Bronchial smooth muscle cell (primary cell): ENCODE measurements at places on chromosomes 16 and 17. TPM values are rescaled to one million over a fixed set of nuclear protein-coding genes. Genes with fewer than 3 reads are reported as not detected.

Gene RPRML
- not detected in 2 replicates for total RNA-seq

Gene PLXDC1
- 2.4 and 3.8 TPM in 2 replicates for total RNA-seq

Gene PIP4K2B
- total RNA-seq: 30.1 and 51.9 TPM in 2 replicates

Gene ZNF469
- 2.5 and 3.3 TPM in 2 replicates for total RNA-seq

Gene ADAP2
- total RNA-seq: 1.3 and 2.8 TPM in 2 replicates

Gene NLRC5
- 8.4 and 10.6 TPM in 2 replicates for total RNA-seq

Gene KRT33B
- not detected in 2 replicates for total RNA-seq

Gene IGSF6
- not detected in 2 replicates for total RNA-seq

Gene CCL14
- total RNA-seq: not detected in 2 replicates

Gene COPZ2
- 102 and 129 TPM in 2 replicates for total RNA-seq
